ENCODE measurements at places on chromosomes 12 and 14.

GRCh38 chr12:114141921-114142564, 175.9 kb upstream of the RBM19 start:
- no peaks in the 10 kb centered on the region for H3K4me1 ChIP-seq
- no peaks in the 10 kb centered on the region for H3K36me3 ChIP-seq
- H3K4me3 ChIP-seq = no peak overlapping the region
- peak; percentile 41 for DNase-seq
- H3K27ac ChIP-seq = no peak overlapping the region

GRCh38 chr12:123519141-123520001, 14.1 kb downstream of the RILPL1 start:
- no peaks in the 10 kb centered on the region for H3K36me3 ChIP-seq
- DNase-seq = peak; percentile 85
- no peak overlapping the region for H3K27ac ChIP-seq
- no peaks in the 10 kb centered on the region for H3K27me3 ChIP-seq
- no peak overlapping the region for H3K4me3 ChIP-seq
- H3K4me1 ChIP-seq = no peaks in the 10 kb centered on the region

- no peak for DNase-seq
- no peaks in the 10 kb centered on the region for H3K36me3 ChIP-seq
- no peaks in the 10 kb centered on the region for H3K27me3 ChIP-seq
- no peak overlapping the region for H3K27ac ChIP-seq
- H3K4me3 ChIP-seq = no peak overlapping the region
These were observed 208.5 kb downstream of the CHST11 start for GRCh38 chr12:104665296-104665695.

- H3K27ac ChIP-seq = no peak within 1 kb of the TSS
- peak; percentile 57 for DNase-seq
- peak within 1 kb of the TSS; percentile 16 for H3K4me3 ChIP-seq
- H3K36me3 ChIP-seq = no peaks in the 10 kb centered on the region
- peaks cover 18% of the 10 kb centered on the region for H3K27me3 ChIP-seq
These were observed at the start of gene PDZRN4 for GRCh38 chr12:41188058-41188840. PDZRN4 (plus strand) TSS chr12:41188320.

DNA sequence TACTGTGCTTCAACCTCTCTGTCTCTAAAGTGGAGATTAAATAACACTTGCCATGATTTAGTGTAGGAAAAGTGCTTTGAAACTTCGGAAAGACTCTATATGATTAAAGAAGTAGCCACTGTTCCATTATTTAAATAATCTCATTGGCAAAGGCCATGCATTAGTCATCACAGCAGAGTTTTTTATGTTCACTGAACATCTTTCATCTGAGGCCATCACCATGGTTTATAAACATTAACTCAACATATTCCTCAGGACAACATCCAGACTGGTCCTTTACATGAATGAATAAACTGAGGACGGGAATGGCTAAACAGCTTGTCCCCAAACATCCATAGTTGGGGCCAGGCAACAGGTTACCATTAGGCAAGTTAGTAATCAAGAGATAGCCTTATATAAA, 124.6 kb upstream of the FRMD6 start:
- H3K27me3 ChIP-seq = no peaks in the 10 kb centered on the region
- H3K4me3 ChIP-seq = no peak overlapping the region
- no peak overlapping the region for H3K27ac ChIP-seq
- no peaks in the 10 kb centered on the region for H3K36me3 ChIP-seq

DNA sequence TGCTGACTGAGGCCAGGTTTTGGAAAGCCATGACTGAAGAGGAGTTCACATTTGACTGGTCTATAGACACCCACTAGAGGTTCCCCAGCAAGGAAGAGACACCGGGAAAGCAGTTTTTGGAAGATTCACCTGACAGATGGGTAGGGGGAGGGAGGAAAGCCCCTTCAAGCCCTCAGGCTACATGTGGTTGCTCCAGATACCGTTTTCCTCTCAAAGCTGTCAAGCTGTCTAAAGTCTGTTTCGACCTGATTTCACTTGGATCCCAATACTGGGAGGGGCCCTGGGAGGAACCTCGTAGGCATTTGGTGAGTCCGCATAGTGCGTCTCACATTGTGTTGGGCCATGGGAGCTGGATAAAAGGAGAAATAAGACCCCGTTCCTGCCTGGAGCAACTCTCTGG, 1.7 kb upstream of the LRP1 start:
- no peaks in the 10 kb centered on the region for H3K27me3 ChIP-seq
- no peaks in the 10 kb centered on the region for H3K36me3 ChIP-seq
- H3K27ac ChIP-seq = no peak overlapping the region
- no peak overlapping the region for H3K4me3 ChIP-seq
- peaks cover 5% of the 10 kb centered on the region for H3K4me1 ChIP-seq
- no peak for DNase-seq

GRCh38 chr14:68510201-68511128, 282.4 kb downstream of the ZFP36L1 start:
- no peaks in the 10 kb centered on the region for H3K4me1 ChIP-seq
- no peak overlapping the region for H3K27ac ChIP-seq
- H3K4me3 ChIP-seq = no peak overlapping the region
- DNase-seq = no peak
- no peaks in the 10 kb centered on the region for H3K36me3 ChIP-seq
- no peaks in the 10 kb centered on the region for H3K27me3 ChIP-seq

- H3K27me3 ChIP-seq = no peaks in the 10 kb centered on the region
- H3K36me3 ChIP-seq = no peaks in the 10 kb centered on the region
- H3K4me3 ChIP-seq = no peak overlapping the region
- no peaks in the 10 kb centered on the region for H3K4me1 ChIP-seq
- no peak for DNase-seq
These were observed 775.0 kb downstream of the DIO2 start for GRCh38 chr14:79436335-79436734.

- no peak overlapping the region for H3K4me3 ChIP-seq
- peak; percentile 65 for DNase-seq
- H3K4me1 ChIP-seq = peaks cover 14% of the 10 kb centered on the region
- H3K27me3 ChIP-seq = no peaks in the 10 kb centered on the region
- no peaks in the 10 kb centered on the region for H3K36me3 ChIP-seq
These were observed 97.1 kb downstream of the PRIMA1 start for GRCh38 chr14:93691042-93691780.

DNA sequence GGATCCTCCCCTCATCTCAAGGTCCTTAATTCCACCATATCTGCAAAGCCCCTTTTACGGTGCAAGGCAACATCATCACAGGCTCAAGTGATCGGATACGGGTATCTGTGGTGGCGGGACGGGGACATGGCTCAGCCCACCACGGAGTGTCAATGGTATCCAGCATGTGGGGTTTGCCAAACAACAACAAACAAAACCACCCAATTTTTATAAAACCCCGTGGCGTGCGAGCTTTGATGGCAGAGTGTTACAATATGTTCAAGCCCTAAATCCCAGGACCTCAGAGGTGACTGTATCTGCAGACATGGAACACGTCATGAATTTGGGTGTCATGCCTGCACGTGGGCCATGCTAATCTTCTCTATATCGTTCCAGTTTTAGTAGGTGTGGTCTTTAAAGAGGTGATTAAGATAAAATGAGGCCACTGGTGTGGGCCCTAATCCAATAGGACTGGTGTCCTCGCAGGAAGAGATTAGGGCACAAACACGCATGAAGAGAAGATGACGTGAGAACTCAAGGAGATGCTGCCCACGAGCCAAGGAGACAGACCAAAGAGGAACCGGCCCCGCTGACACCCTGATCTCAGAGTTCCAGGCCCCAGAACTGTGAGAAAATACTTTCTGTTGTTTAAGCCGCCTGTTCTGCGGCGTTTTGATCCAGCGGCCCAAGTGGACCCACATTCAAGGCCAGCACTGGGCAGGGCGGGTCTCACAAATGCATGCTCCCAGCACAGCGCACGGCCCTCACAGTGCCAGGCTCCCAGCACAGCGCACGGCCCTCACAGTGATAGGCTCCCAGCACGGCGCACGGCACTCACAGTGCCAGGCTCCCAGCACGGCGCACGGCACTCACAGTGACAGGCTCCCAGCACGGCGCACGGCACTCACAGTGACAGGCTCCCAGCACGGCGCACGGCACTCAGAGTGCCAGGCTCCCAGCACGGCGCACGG, 6.7 kb upstream of the GOLGA3 start:
- no peaks in the 10 kb centered on the region for H3K4me1 ChIP-seq
- peaks cover 8% of the 10 kb centered on the region for H3K36me3 ChIP-seq
- H3K27ac ChIP-seq = no peak overlapping the region
- no peak for DNase-seq
- no peak overlapping the region for H3K4me3 ChIP-seq
- no peaks in the 10 kb centered on the region for H3K27me3 ChIP-seq

GRCh38 chr12:51848841-51849735, 570 bp upstream of the FIGNL2 start:
- peak overlapping the region; percentile 21 for H3K4me3 ChIP-seq
- H3K27me3 ChIP-seq = no peaks in the 10 kb centered on the region
- peak; percentile 71 for DNase-seq
- peaks cover 5% of the 10 kb centered on the region for H3K4me1 ChIP-seq
- H3K27ac ChIP-seq = no peak overlapping the region

GRCh38 chr14:90554341-90554740, 157.5 kb downstream of the CALM1 start:
- DNase-seq = no peak
- no peaks in the 10 kb centered on the region for H3K36me3 ChIP-seq
- no peaks in the 10 kb centered on the region for H3K27me3 ChIP-seq
- peaks cover 6% of the 10 kb centered on the region for H3K4me1 ChIP-seq
- no peak overlapping the region for H3K4me3 ChIP-seq

GRCh38 chr14:23612354-23612732, 23.8 kb upstream of the DHRS2 start:
- H3K27ac ChIP-seq = no peak overlapping the region
- no peaks in the 10 kb centered on the region for H3K36me3 ChIP-seq

GRCh38 chr12:51705450-51705849, 114.4 kb downstream of the SCN8A start:
- no peaks in the 10 kb centered on the region for H3K4me1 ChIP-seq
- no peaks in the 10 kb centered on the region for H3K36me3 ChIP-seq
- H3K27me3 ChIP-seq = no peaks in the 10 kb centered on the region

- no peak for DNase-seq
- no peaks in the 10 kb centered on the region for H3K27me3 ChIP-seq
- no peak overlapping the region for H3K27ac ChIP-seq
- no peaks in the 10 kb centered on the region for H3K4me1 ChIP-seq
- H3K4me3 ChIP-seq = no peak overlapping the region
These were observed 300.8 kb downstream of the APAF1 start for GRCh38 chr12:98945864-98946263.

GRCh38 chr12:1864456-1864855, 44.1 kb downstream of the LRTM2 start:
- H3K4me1 ChIP-seq = no peaks in the 10 kb centered on the region
- no peak overlapping the region for H3K4me3 ChIP-seq
- no peak for DNase-seq
- H3K27ac ChIP-seq = no peak overlapping the region

GRCh38 chr12:51883998-51884675, 3.8 kb upstream of the ANKRD33 start:
- no peaks in the 10 kb centered on the region for H3K27me3 ChIP-seq
- no peak overlapping the region for H3K4me3 ChIP-seq
- no peaks in the 10 kb centered on the region for H3K36me3 ChIP-seq
- H3K27ac ChIP-seq = no peak overlapping the region
- no peak for DNase-seq

GRCh38 chr12:8491646-8492530, 21.4 kb upstream of the CLEC4D start:
- no peaks in the 10 kb centered on the region for H3K4me1 ChIP-seq
- no peaks in the 10 kb centered on the region for H3K27me3 ChIP-seq
- H3K4me3 ChIP-seq = no peak overlapping the region
- DNase-seq = no peak

DNA sequence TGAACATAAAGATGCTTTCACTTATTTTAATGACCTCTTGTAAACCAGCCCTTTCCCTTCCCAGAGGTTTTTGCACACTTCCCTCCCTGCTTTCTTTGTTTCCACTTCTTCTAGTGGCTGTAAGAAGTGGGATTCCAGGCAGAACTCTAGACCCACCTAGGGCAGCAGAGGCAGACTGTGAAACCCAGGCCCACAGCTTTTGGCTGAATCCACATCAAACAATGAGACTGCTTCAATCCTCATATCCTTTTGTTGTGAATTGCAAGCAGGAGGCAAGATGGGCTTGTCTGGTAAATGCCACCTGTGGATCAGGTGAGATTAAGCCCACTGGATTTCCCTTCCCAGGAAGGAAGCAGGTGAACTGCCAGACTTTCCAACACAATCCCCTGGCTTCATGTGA, 12.8 kb downstream of the CCDC177 start:
- peak overlapping the region; percentile 76 for H3K27ac ChIP-seq
- peaks cover 11% of the 10 kb centered on the region for H3K4me1 ChIP-seq
- DNase-seq = peak; percentile 89
- no peak overlapping the region for H3K4me3 ChIP-seq
- no peaks in the 10 kb centered on the region for H3K36me3 ChIP-seq

GRCh38 chr14:81085596-81085995, 130.2 kb downstream of the TSHR start:
- no peak for DNase-seq
- H3K27me3 ChIP-seq = no peaks in the 10 kb centered on the region
- H3K36me3 ChIP-seq = no peaks in the 10 kb centered on the region
- H3K4me1 ChIP-seq = no peaks in the 10 kb centered on the region
- H3K4me3 ChIP-seq = no peak overlapping the region
- H3K27ac ChIP-seq = no peak overlapping the region

GRCh38 chr14:95044463-95045105, 112.7 kb downstream of the DICER1 start:
- no peak for DNase-seq
- no peaks in the 10 kb centered on the region for H3K27me3 ChIP-seq
- H3K4me3 ChIP-seq = no peak overlapping the region
- no peaks in the 10 kb centered on the region for H3K36me3 ChIP-seq

DNA sequence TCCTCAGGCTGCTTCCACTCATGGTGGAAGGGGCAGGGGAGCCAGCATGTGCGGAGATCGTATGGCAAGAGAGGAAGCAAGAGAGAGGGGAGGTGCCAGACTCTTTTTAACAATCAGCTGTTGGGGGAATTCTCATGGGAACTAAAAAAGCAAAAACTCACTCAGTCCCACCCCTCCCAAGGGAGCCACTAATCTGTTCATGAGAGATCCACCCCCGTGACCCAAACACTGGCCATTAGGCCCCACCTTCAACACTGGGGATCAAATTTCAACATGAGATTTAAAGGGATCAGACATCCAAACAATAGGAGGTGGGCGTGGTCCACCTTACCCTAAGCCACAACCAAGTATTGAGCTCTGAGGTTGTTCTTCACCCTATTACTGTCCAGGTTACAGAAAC, 375.1 kb downstream of the GRIN2B start:
- H3K27ac ChIP-seq = no peak overlapping the region
- H3K4me3 ChIP-seq = no peak overlapping the region
- DNase-seq = peak; percentile 49
- H3K27me3 ChIP-seq = no peaks in the 10 kb centered on the region
- no peaks in the 10 kb centered on the region for H3K36me3 ChIP-seq
- H3K4me1 ChIP-seq = no peaks in the 10 kb centered on the region

GRCh38 chr12:31991815-31992214, 32.6 kb downstream of the RESF1 start:
- H3K27me3 ChIP-seq = no peaks in the 10 kb centered on the region
- no peak for DNase-seq
- H3K4me3 ChIP-seq = no peak overlapping the region

Data from mesendoderm (in vitro differentiated cells).